ENCODE measurements at places on chromosomes 2 and 18.
A peak's percentile ranks its signal among the peaks of the same experiment; 100 is the strongest.

GRCh38 chr2:88692187-88692586 lies 714 bp downstream of the RPIA start:
- peak; percentile 36 for DNase-seq

DNA sequence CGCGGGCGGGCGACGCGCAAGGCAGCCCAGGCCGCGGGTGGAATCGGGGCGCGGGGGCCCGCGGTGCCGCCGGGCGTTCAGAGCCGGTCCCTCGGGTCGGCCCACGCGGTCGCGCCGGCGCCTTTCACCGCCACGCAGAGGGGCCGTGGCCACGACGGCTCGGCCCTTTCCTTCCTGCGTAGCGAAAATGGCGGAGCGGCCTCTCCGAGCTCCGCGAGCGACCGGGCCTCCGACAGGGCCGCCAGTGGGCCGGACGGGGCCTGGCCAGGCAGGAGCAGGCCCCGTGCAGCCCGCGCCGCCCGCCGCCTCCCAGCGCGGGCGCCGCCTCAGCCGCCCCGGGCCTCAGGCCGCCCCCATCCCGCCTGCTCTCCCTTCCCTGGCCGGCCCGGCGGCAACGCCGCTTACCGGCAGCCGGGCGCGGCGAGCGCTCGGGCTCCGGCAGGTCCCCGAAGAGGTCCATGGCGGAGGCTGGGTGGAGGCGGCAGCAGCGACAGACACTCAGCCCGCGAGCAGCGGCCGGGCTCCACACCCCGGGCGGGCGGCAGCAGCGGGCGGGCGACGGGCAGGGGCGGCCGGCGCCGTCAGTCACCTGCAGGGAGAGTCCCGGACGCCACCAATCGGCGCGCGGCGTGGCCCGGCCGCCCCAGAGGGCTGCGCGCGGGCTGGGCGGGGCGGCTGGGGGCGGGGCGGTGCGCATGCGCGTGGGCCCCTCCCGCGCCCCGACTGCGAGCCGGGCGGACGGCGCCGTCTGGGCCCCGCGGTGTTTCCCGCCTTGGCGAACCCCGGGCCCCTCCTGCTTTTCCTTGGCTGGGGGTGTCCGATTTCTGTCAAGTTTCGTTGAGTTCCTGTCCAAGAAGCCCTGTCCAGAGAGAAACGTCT lies at the start of gene ILKAP:
TSS of gene ILKAP (minus strand) at position 602 of the 879 bp plus-strand sequence. CDS start at position 460, 142 bp downstream.
- peak; percentile 88 for DNase-seq

- no peak for DNase-seq
Measured at GRCh38 chr2:170886386-170886785, 42.7 kb upstream of the GORASP2 start.

DNA sequence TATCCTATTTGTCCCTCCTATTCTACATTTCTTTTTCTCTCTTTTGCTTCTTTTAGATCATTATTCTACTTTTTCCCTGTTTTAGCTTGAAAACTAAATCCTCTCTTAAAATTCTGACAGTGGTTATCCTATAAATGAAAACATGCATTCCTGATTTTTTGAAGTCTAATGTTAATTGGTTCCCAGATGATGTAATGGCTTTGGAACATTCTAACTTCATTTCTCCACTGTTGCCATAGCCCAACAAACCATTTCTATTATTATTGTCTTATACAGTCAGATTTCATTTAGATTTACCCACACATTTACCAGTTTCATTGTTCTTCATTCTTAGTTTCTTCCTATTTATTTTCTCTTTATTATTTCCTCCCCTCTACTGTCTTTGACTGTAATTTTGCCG lies 36.5 kb downstream of the SIGLEC15 start:
- no peak for DNase-seq

GRCh38 chr18:43067570-43067969 lies 47.9 kb downstream of the RIT2 start:
- DNase-seq: no peak

DNA sequence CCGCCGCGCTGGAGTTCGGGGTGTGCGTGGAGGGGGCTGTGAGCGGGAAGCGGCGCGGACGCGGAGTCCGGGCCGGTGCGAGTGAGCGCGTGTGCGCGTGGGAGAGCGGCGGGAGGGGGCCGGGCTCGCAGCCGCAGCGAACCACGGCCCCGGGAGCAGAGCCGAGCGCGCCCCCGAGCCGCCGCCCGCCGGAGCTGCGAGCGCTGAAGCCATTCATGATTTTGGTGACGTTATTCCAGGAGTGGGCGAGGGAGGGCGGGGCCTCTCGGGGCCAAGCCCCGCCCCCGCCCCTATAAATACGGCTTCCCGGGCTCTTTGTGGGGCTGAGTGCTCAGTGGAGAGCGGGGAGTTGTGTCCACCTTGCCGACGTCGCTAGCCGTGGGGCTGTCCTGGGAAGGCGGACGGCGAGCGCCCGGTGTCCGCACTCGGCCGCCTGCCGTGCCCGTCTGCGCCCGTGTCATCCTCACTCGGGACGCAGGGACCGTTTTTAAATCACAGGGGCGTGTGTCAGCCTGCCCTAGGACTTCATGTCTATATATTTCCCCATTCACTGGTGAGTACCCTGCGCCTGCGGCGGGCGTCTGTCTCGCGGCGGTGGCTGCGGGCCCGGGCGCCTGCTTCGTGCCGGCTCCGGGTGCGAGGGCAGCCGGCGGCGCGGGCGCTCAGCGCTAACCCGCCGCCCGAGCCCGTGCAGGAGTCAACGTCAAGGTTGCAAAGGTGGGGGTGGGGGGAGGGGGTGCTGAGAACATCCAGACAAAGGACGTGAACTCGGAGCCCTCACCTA lies at the start of gene LBH:
TSS of gene LBH (plus strand) at position 323 of the 784 bp plus-strand sequence. CDS start at position 528, 205 bp downstream.
- DNase-seq: peak; percentile 74

DNA sequence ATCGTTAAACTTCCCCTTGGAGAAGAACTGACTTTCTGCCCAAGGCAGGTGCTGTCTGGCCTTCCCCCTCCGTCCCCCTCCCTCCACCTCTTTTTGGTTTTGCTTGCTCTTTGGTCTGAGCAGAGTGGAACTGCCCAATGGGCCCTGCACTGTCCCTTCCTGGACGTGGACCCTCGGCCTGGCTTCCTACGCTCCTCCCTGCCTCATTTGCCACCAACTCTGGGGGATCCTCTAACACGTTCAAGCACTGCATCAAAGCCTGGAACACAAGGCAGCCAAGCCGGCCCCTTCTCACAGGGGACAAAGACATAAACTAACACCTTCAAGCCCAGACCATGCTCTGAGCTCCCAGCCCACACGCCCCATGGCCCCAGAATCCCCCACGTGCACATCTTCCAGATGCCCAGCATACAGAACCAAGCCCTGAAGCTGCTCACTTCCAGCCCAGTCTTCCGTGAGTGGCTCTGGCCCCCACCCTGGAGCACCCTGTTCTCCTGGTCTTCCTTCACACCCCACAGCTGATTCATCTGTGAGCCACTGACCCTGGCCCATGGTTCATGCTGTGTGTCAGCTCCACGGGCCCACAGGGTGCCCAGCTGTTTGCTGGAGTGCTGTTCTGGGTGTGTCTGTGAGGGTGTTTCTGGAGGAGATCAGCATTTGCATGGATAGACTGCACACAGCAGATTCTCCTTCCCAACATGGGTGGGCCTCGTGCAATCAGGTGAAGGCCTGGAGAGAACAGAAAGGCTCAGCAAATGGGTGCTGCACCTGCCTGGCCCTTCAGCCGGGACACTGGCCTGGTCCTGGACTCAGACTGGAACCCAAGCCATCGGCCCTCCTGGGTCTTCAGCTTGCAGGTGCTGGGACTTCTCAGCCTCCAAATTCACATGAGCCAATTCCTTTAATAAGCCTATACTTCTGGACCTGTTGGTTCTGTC lies 247.1 kb upstream of the SALL3 start:
- DNase-seq: no peak

DNA sequence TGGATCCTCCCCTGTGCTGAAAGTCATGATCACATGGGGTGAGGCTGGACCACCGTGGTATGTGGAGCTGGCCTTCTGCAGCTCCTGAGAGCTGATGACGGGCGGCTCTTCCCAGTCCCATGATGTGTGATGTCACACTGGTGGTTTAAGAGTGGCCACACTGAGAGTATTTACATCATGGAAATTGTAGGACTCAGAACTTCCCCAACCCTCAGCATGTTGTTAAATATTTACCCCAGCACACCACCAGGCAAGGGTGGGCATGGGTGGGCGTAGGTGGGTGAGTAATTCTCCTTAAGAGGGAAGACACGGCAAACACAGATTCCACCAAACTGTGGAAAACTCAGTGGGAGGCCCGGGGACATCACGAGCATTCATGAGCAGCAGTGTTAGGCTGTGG lies 106.8 kb downstream of the ALPK2 start:
- no peak for DNase-seq

GRCh38 chr18:69400253-69400975 lies at the start of gene DOK6:
DOK6 (plus strand) TSS chr18:69400888.
- peak; percentile 40 for DNase-seq
